ENCODE measurements at places on chromosomes 5 and 9. TPM values are rescaled to one million over a fixed set of nuclear protein-coding genes. Genes with fewer than 3 reads are reported as not detected.

DNA sequence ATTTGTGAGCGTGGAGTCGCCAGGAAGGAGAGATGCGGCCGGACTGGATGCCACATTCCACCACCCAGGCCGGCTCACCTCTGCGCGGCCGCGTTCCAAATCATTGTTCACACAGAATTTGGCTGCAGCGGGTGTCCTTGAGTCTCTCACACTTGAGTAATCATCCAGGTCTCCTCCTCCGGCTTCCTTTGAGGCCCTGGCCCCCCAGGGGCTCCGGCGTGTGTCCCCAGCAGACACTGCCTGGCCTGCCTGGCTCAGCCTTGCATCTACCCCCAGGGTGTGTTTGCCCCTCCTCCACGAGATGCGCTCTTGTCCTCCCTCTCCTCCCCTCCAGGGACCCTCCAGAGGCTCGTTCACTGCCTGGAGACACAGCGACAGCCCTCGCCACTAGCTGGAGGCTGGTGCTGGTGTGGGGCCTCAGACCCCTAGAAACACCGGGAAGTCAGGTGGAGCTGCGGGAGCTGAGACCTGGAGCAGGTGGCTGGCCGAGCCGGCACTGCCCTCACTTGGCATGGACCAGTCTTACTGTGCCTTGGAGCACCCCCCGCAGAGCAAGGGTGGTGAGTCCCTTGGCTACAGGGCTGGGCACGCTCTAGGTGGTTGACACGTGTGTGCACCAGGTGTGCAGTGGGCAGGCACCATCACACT, 7.0 kb upstream of the SLC9A3 start:
- no peak for DNase-seq

The PCDHA13 gene
- 2.2 TPM for total RNA-seq

The CDX1 gene
- not detected for total RNA-seq

The SEMA4D gene
- total RNA-seq = 6.9 TPM

DNA sequence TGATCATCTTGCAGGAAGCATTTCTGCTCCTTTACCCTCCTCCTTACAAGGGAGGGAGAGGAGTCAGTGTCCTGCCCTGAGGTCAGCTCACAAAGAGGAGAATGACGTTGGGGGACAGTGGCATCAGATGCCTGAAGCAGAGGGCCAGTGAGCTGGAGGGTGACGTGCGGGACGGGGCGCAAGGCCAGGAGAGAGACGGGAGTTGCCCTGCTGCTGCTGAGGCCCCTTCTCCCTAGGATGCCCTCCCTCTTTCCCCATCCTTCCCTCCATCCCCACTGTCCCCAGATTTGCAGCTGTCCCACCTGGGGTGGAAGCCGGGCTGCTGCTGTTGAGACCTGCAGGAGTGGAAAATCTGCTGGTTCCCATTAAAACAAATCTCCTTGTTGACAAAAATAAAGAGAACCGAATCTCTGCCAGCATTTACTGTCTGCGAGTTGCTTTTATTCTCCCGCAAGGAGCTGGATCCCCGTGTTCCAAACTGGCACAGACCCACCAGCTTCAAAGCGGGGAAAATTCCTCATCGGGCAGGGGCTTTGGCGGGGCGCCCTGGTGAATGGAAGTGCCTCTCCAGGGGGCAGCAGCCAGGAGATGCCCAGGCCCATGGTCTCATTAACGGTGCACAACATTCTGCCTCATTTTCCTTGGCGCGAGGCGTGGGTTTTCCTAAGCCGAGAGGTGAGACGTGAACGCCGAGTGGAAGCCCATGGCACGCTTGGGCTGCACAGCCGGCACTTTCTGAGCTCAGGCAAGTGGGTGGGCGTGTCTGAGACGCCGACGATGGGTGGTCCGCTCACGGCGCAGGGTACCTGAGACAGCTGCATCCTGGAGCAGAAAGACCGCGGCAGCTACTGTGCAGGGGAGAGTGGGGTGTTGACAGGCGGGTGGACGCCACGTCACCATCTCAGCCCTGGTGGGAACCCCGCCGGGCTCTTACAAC, 13.9 kb upstream of the COL5A1 start:
- DNase-seq = no peak

DNA sequence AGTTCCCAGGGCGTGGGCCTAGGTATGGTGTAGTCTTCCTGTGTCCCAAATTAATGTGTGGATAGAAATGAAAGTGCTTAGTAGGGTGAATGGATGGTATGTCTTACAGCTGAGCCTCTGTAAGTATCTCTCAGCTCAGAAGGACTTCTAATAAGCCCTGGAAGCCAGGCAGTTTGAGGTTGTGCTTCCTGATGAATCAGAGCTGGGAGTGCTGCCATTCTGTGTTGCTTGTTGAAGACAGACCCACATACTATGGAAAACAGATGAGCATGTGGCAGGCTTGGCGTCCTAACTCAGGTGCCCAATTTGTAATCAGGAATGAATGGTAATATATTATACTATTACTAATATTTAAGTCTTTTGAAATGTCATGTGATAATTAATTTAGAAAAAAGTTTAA, 69.8 kb downstream of the CMYA5 start:
- peak; percentile 69 for DNase-seq

The MARCOL gene
- not detected for total RNA-seq

GRCh38 chr9:136631038-136632000, 31.4 kb upstream of the EGFL7 start:
- peak; percentile 49 for DNase-seq

Data from renal cortical epithelial cell (primary cell).